ENCODE measurements at places on chromosomes 2 and 18.

- no peak for DNase-seq
Measured at GRCh38 chr2:6929196-6929819, 12.1 kb downstream of the RNF144A start.

DNA sequence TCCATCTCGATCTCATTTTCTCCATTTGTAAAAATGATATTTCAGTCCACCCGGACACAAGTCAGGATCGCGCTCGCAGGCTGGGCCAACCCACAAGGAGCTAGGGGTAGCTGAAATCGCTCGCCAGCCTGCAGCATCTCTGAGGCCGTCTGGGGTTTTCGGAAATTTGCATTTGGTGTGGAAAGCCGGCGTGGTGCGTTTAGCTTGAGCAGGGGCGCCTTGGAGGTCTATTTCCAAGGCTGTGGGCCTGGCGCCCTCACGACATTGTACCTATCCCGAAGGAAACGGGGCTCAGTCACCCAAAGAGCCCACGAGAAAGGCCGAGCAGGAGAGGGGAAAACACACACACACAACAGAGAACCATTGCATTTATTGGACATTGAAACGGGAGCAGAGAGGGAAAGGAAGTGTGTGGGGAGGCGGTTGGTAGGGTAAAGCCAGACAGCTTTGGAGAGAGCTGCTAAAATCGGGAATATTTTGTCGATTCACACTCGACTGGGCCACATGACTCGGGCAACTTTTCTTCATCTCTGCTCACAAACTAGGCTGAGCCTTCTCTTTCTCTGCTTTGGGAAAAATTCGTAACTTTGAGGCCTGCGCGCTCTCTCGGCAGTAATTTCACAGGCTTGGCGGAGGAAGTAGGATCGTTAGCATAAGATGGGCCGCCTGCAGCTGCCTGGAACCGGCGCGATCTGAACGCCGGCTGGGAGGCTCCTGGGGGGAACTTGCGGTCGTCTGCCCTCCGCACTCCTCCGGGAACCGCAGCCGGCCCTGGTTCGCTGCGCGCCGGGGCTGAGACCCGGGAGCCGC, 1.1 kb upstream of the HOXD8 start:
- DNase-seq, result peak; percentile 76

DNA sequence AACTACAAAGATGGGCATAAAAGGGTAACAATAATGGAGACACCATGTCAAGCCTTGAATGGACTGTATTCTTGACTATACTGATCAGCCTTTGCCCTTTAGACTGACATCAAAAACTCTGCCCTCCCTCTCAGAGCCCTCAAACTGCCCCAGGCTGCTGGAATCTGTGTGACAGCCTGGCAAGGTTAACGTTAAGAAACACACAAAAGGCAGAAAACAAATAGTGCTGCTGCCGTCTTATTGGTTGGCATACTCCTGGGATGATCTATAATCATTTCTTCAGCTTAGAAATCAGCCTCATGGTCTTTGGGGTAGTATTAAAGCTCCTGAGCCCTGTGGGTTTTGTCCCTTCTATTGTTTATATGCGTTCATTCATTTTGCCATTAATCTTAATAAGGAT, 338.0 kb downstream of the DCC start:
- no peak for DNase-seq

GRCh38 chr2:232984451-232985207, 28.4 kb downstream of the NGEF start:
- DNase-seq, result no peak

- peak; percentile 58 for DNase-seq
Measured at GRCh38 chr2:58110765-58111164, 64.2 kb downstream of the VRK2 start.

DNA sequence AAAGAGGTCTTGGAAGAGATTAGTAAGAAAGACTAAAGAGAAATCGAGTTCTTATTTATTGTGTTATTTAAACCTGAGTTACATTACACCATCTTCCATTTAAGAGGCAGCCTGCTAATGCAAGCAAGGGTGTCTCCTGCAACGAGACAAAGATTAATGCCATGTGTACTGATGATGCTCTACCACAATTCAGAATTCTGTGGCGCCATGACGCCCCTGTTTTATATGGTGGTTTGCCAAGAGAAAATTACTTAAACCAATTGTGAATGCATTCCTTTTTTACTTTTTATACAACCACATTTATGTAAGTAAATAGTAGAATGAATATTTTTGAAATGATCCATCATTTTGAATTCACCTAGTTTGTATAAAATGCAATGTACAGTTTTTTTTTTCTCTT, 356.1 kb upstream of the ZEB2 start:
- no peak for DNase-seq

DNA sequence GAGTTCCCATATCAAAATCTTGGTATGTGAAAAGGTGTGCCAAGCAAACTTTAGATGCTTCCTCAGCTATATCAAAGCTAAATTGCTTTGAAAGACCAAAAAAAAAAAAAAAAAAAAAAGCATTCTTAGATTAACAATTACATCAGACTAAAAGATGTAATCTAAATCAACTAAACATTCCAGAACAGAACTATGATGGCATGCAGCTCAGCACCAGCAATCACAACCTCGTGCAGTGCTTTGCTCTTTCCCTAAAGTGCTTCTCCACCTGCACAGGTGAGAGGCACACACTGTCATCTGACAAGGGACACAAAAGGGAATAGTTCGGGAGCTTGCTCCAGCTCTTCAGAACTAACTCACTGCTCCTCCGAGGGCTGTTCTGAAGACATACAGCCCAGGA, 37.5 kb downstream of the ADAM17 start:
- DNase-seq, result peak; percentile 2

DNA sequence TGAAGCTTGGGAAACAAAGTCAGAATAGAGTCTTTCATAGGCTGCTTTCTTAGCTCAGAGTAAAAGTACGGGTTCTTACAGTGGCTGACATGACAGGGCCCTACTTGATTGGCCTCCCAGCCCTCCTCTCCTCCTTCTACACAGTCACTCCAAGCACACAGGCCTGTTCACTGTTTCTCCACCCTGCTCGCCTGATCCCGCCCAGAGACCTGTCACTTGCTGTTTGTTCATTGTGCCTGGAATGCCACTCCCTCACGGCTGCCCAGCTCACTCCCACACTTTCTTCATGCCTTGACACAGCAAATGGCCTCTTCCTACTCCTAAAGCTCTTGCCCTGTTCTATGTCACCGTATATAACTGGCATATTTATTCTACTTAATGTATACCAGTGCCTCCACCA, 104.8 kb downstream of the MAP4K4 start:
- no peak for DNase-seq

GRCh38 chr2:100606726-100607343, 44.0 kb downstream of the PDCL3 start:
- peak; percentile 74 for DNase-seq

DNA sequence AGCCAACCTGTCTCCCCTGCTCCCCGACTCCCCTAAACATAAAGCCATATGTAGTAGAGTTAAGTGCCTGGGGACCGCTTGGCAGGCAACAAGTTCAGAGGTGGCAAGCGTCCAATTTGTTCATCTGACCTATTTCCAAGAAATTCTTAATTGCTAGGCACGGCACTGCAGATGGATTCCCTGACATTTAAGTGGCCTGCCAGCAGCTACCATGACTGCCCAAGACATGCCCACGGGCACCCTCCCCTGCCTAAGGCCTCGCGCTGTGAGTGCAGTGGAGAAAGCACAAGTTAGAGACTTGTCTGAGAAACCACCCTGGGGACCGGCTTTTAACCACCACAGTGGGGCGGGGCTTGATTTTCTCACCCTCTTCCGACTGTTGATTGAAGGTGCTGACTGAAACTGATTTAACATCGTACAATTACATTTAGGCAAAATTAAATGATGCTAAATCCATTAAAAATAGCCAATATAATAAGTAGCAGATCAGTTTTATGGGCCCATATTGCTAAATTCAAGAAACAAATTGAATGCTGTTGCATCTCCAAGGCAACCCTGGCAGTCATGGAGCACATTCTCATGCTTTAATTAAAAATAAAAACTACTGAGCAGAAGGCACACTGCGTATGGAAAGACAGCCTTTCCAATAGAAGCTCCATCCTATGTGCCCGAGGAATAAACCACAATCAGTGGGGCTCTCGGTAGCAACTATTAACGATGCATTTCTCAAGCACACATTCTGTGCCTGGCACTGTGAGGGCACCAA, 163.6 kb upstream of the ACAA2 start:
- no peak for DNase-seq

GRCh38 chr2:223217373-223217772, 165.4 kb downstream of the KCNE4 start:
- DNase-seq, result no peak

DNA sequence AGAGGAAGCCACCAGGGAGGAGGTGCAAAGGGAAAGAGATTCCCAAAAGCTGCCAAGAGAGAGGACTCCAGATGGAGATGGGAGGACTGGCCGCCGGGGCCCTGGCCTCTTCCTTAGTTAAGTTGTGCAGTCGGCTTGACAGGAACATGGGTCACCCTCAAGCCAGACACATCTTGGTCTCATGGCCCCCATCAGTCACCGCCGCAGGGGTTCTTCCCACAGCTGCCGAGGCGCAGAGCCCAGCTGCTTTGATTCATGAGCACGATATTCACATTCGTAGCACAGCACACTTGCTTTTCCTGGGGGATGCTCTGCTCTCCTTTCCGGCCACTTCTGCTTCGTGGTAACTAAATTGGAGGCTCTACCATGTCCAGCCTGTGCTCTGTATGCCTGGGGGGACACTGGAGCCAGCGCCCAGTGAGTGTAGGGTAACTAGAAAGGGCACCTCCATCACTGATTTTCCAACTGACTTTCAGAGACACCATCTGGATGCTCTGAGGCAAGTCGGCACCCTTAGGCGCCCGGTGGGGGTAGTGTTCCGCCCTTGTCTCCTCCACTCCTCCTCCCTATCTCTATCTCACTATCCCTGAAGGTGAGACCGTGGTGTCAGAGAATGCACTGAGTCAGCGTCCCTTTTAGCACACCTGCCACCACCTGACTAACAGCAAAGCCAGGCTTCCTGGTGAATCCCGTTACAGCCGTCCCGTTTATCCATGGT, 13.3 kb downstream of the TWIST2 start:
- no peak for DNase-seq

DNA sequence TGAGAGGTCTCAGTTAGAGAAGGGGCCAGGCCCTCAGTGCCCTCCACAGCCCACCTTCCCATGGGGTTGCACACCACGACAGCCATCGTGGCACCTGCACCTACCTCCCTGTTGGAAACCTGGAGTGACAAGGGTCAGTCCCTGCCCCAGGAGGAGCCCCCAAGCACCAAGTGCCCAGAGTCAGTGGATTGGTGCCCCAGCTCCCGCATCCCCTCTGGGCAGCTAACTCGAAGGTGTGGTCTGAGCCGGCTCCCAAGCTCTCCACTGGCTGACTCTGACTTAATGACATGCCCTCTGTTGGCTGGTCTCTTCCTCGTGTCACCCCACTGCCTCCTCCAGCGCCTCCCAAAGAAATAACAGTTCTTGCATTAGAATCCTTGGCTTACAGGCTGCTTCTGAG, 116.4 kb downstream of the NDUFA10 start:
- DNase-seq, result no peak

DNA sequence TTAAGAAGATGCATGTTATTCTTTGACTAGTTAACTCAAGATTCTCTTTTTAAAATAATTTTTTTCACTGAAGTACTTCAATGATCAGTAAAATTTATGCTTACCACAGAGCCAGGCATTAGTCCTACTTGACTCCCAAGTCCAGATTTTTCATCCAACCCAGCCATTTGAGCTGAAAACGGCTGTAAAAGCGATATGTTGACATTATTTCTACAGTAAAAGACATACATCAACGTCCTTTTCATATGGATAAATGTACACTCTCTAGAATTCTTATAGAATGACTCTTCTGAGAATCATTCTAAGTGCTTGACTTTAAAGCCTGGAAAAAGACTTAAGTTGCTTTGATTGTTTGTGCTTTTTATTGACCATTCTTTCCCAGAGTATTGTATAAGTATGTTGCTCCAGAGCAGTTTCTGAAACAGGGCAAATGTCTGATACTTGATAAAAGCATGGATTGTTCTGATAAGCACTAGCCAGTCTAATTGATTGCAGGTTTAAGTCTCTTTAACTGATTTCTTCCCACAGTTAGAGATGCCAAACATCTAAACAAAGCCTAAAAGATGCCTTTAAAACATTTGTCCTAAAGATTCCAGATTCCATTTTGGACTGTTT, 90.9 kb downstream of the COL5A2 start:
- DNase-seq, result no peak

- no peak for DNase-seq
Measured at GRCh38 chr2:46101557-46102220, 195.5 kb upstream of the EPAS1 start.

DNA sequence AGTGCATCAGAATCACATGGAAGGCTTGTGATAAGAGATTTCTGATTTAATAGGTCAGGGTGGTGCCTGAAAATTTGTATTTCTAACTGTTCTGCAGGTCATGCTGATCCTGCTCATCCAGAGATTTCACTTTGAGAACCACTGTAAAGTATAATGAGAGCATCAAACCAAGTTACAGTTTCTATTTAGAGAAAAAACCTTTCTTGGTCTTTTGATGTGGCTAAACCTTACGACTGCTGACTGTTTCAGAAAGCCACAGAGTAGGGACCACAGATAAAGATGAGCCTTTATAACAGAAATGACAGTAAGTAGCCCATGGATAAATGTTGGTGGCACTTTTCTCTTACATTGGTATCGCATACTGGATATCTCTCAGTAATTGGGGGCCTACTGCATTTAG, 109.4 kb upstream of the FANCL start:
- DNase-seq, result no peak

- no peak for DNase-seq
Measured at GRCh38 chr2:216700088-216700567, 4.8 kb upstream of the IGFBP5 start.

DNA sequence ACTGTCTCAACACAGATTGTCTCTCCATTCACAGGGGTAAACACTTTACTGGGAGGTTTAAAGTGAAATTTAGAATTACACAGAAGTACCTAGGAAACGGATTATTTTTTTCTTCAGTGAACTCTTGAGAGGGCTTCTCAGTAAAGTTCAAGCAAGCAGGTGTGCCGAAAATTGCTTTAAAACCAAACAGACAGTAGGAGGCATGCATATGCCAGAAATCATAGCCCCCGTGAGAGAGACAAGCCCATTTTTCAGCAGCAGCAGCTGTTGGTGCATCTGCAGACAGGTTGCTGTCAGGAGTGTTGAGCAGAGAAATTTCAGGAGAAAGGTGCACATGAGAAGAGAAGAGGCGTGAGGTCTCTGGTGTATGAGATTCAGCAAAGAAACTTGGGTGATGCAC, 2115.5 kb upstream of the CELF4 start:
- DNase-seq, result peak; percentile 17

DNA sequence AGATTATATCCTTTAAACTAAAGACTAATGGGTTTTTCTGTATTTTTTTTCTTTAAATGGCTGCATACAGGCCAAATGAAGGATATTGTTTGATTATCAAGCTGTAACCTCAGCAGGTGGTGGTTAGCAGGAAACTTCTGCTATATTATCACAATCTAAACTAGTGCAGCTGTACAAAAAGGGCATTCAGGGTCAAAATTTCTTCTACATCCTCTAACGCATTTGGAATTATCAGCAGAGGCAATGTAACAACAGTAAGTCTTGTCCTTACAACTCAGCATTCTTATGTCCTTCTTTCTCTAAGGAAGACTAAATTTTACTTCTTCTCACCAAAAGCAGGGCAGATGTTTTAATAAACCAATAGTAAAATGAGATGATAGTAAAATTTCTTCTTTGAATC, 135.8 kb upstream of the FN1 start:
- DNase-seq, result no peak
